RCC 7860 (cell line): ENCODE measurements at places on chromosomes 1 and 21.

DNA sequence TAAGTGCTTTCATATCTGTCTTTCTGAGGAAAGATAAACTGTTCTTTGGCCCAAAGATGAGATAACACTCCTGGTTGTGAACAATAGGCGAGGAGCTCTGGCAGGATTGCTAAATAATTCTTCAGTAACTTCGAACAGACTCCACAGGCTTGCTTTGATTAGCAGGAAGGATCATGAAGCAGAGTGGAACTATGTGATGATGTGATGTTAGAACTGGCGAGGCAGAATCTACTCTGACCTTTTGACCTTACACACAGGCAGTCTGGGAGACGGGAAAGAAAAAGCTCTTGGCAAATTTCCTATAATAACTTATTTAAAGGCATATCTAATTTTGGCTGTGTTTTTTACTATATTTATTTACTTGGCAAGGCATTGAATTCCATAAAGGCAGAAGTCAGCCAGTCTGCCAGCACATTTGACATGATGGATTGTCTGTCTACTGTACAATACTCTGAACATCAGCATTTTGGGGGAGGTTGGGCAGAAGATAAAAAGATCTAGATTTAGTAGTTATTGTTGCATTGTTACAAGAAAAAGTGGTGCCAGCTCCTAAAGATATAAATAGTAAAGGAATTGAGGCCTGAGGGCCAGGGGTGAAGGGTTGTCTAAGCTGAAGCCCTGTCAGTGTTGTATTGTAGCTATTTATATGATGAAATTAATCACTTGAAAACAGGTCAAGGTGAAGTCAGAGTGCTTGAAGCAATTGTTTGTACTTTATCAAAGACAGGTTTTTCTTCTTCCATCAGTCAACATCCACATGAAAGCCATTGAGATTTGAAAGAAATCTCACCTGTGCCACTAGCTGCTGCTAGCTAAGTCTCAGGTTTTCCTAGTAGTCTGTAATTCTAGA, 708.8 kb downstream of the LTN1 start:
- peak; percentile 14 for DNase-seq

DNA sequence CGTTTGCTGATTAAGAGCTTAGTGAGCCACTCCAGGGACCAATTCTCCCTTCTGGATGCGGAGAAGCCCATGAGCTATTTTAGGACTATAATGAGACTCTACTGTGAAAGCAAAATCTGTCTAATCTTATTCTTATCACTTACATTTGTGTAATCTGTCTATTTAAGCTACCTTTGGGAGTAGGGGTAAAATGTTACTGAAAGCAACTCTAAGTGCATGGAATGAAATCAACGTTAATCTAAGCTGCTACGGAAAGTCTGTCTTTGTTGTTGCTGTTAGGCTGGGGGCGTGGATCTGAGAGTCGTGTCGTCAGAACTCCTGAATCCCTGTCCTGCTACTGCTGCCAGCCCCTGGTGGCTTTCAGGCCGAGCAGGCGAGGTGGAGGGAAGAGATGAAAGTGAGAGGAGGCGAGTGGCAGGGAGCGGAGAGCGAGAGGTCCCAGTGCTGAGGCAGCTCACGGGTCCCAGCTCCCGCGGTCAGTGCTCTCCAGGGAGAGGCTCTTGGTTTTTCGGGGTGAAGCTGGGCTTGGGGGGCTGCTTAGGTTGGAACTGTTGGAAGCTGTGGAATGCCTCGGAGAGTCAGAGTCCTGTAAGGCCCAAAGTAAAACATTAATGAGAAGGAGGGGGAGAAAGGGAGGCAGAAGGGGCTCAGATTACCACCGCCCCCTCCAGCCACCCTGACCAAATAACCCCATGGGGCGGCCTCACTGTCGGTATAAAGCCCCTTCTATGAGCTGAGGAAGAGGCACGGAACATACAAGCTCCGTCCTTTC, 53.9 kb downstream of the COQ8A start:
- DNase-seq, result no peak

DNA sequence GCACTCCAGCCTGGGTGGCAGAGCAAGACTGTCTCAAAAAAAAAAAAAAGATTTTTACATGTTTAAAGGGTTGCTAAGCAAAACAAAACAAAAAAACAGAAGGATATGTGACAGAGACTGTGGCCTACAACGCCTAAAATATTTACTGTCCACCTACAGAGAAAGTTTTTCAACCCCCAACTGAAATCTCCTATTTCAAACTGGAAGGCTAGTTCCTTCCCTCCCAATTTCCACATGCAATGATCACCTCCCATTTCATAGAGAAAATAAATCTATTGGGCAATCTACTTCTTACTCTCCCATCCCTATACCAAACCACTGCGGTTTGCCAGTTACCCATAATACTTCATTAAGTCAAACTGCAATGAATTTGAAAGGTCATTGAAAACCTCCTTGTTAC, 74.2 kb downstream of the ST3GAL3 start:
- no peak for DNase-seq

GRCh38 chr1:183180634-183181056, 5.4 kb upstream of the LAMC2 start:
- peak; percentile 96 for DNase-seq

GRCh38 chr1:219020846-219021245, 152.8 kb upstream of the LYPLAL1 start:
- DNase-seq, result no peak

GRCh38 chr1:91499904-91500755, 521 bp upstream of the CDC7 start:
- DNase-seq, result no peak

DNA sequence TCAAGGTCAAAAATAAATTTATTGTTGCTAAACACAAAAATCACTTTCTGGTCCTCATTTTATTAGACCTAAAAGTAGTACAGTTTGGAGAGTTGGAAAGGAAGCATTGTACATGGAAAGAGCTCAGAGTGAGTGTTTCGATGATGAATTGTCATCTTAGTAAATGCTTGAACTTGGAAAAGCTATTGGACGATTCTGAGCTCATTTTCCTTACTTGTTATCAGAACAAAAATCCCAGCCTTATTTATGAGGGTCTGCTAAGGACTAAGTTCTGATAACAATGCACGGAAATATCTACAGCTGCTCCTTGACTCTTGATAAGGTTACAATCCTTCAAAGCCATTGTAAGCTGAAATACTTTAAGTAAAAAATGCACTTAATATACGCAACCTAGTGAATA, 710.0 kb upstream of the PTBP2 start:
- no peak for DNase-seq
